Fibroblast of pulmonary artery (primary cell): ENCODE measurements at places on chromosomes 11 and 22.

DNA sequence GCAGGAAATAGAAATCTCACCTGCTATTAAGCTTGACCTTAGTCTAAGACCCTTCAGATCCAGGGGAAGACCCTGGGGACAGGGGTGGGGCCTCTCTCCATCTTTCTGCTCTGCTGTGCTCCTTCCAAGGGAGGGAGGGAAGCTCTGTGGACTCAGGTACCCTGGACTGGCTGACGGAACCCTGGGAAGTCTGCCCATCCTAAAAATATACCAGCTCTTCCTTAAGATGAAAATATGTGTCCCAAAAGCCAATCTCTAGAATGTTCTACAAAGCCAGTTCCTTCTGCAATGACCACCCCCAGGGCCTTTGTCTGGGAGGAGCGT, 73.7 kb downstream of the RTL6 start:
- no peak for DNase-seq

DNA sequence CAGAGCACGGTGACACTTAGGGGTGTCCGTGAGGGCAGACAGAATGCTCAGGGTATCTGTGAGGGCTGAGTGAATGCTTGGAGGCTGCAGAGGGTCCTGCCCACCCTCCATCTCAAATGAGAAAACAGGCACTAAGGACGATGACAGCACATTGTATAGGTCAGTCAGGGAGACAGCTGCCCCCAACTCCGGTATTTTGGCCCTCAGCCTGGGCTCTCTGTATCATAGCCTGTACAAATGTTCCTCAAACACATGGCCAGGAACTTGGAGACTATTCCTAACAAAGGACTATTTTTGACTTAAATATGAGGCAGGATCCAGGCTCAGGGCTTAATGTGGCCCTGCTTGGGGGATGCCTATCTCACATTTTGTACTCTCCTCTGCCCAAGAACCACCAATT, 145.4 kb downstream of the OPCML start:
- DNase-seq: no peak

- no peak for DNase-seq
Observed at GRCh38 chr11:121795174-121795573, 320.8 kb downstream of the BLID start.

- DNase-seq: peak; percentile 82
Observed at GRCh38 chr22:39439170-39439569, 17.6 kb upstream of the MGAT3 start.

DNA sequence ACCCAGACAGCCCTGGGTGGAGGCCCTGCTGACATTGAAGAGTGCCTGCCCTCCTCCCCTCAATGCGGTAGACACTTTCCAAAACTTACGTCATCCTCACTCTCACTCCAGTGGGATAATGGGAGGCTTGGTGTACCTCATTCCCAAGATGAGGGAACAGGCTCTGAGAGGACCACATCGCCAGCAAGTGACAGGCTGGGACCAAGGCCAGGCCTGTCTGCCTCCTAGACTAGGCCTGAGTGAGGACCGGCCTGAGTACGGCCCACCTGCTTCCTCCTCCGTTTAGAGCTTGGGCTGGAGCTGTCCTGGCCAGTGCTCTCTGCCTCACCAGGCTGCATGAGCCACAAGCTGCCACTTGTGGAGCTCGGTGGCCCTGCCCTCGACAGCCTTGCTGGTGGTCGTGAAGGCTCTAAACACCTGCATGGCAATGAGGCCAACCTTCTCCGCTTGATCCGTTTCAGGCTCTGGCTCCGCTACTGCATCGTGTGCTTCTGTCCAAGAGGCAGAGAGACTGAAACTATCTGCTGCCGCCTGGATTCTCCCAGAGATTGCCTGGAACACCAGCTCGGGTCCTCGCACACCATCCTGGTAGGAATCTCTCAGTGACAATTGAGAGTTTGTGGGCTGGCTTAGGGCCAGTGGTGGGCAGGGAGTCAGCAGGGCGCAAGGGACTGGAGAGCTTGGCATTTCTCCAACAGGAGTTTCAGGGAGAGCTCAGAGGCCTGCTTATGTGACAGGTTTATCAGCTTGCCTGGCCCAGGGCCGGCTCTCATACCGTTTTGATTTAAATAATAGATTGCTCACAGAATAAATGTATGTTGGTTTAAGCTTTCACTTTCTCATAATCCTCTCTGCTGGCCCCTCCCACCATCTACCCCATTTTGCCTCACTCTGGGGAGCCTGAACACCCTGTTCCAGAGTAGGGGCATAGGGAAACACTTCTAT, 9.4 kb downstream of the LRRC75B start:
- DNase-seq: peak; percentile 40

DNA sequence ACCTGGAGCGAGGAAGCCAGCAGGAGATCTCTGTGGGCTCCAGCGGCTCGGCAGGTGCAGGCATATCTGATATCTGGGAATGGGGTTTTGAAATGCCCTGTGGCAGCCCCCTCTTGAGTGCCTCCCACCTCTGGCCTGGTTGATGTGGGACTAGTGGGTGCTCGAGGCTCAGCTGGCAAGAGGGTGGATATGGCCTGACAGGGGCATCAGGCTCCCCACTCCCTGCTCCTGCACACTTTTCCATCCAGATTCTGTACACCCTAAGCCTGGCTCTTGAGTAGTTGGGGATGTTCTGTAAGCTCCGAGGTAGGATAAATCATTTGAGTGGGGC, 75.0 kb downstream of the SCN3B start:
- no peak for DNase-seq

- peak; percentile 88 for DNase-seq
Observed at GRCh38 chr11:9755561-9756185, 91.8 kb downstream of the SWAP70 start.

DNA sequence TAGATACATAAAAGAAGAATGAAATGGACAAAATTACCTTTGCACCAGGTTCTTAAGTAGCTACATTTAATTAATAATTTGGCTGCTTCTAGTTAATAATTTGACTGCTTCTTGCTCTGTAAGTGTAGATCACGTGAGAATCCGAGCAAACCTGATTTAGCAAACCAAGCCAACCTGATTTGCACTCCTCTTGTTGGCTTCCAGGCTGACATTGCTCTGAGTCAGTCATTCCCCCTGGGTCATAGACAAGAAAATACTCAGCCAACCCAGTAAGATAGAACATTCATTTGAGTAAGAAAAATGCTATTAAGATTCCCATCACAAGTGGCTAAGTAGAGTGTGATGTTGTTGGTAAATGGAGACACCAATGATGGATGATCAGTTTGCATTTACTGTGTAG, 304.1 kb downstream of the C11orf87 start:
- no peak for DNase-seq

DNA sequence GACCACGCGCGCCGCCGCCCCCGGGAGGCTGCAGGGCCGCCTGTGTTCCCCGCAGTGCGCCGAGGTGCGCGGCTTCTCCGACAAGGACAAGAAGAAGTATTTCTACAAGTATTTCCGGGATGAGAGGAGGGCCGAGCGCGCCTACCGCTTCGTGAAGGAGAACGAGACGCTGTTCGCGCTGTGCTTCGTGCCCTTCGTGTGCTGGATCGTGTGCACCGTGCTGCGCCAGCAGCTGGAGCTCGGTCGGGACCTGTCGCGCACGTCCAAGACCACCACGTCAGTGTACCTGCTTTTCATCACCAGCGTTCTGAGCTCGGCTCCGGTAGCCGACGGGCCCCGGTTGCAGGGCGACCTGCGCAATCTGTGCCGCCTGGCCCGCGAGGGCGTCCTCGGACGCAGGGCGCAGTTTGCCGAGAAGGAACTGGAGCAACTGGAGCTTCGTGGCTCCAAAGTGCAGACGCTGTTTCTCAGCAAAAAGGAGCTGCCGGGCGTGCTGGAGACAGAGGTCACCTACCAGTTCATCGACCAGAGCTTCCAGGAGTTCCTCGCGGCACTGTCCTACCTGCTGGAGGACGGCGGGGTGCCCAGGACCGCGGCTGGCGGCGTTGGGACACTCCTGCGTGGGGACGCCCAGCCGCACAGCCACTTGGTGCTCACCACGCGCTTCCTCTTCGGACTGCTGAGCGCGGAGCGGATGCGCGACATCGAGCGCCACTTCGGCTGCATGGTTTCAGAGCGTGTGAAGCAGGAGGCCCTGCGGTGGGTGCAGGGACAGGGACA, 2.7 kb downstream of the NLRP6 start:
- DNase-seq: no peak

DNA sequence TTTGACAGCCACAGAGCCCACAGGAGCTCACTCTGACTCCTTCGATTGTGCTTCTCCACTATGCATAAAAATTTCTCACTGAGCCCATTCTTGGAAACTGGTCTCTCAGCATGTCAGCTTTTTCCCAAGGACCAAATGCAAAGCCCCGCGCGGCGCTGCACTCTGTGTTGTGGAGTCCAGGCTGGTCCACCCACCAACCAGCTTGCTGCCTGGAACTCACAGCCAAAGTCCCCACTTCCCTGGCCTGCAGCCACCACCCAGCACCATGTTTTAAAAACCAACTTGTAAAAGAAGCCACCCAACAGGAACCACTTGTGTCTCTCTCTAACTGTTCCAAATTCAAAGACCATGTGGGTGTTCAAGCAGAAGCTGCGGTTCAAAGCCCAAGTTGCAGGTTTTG, 124.4 kb downstream of the SPATA19 start:
- DNase-seq: no peak

DNA sequence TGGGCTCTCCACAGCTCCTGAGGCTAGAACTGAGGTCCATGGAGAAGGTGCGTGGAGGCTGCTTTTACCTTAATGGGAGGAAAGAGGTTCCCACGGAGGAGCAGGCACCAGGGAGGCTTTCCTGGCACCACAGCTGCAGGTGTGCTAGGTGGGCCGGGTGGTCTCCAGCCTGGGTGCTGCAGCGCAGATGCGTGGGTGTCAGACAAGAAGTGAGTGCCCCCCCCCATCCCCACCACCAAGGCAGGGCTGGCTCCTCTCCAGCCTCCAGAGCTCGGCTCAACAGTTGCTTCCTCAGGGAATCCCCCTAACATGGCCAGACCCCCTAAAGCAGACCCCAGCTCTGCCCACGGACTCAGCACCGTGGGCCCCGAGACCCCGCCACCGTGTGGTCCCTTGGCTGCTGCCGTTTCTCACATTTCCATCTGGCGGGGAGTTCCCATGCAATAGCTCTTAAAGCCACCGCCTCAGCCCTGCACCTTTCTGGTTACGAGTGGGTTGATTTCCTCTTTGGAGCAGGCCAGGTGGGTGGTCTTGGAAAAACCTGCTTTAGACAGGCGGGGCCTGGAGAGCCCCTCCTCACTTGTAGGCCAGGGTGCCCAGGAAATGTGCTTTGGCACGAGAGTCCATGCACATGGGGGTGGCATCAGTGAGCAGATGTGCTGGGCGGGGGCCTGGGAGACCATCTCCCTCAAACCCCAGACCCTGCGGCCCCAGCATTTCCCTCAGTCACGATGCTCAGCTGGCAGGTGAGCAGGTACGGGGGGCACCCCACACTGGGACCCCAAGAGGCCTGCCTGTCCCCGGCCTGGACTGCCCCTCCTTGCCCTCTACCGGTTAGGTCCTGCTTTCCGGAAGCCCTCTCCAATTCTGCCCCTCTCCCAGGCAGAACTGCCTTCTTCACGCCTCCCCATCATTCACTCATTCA, 93.7 kb downstream of the ARHGAP8 start:
- no peak for DNase-seq

DNA sequence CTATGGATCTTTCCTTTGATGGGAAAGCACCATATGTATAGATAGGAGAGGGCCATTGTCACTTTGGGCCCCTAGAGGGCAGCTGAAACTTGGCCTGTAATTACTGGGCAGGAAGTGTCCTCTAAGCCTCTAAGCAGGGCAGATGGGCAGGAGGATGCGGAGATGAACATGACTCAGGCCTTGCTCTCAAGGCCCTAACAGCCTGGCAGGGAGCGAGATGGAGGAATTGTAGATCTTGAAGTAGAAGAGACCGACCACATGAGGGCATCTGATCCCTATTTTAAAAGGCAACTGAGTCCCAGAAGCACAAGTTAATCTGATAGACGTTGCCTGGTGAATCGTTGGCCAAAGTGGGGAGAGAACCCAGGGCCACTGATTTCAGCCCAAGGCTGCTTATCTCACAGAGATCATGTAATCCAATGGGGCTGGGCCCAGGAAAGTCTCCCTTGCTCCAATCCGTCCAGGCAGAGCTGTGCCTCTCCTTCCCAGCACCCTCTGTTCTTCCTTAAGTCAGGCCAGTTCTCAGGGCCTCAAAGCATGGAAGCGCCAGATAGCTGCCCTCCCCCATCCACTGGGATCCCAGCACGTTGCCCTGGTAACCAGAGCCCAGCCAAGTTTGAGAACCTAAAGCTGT, 2.5 kb upstream of the SEPTIN3 start:
- DNase-seq: peak; percentile 86

- no peak for DNase-seq
Observed at GRCh38 chr11:31720225-31720624, 90.9 kb downstream of the PAX6 start.

DNA sequence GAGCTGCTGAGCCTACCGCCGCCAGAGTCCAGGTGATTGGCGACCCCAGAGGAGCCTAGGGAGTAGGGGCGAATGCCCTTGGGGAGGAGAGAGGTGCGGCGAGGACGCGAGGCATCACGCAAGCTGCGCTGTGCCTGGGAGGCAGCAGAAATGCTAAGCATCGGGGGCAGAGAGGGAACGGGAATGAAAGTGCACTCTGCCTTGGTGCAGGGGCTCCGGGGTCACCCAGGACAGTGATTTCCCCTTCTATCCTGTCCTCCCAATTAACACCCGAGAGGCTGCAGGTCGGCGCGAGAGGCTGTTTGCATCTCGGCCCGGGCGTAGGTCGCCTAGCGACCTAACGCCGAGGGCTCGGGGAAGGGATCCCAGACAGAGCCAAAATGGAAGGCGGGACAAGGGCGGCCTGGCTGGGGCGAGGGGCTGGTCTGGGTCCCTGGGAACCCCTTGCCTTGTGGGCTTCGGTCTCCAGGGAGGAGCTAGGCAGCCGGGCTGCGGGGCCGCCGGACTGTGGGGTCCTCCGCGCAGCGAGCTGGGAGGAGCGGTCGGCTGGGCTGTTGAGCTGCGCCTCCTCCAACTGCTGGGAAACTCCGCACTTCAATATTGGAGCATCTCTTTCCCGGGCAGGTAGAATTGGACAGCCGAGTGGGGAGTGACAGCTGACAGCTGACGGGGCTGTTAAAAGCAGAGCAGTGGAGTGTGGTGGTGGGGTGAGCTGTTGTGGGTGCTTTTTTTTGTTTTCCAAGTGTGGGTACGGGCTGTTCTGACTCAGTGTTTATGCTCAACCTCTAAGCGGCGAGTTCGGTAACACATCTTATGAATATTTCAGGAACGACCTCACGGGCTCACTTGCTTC, 657 bp downstream of the ELMOD1 start:
- no peak for DNase-seq
